ENCODE measurements at places on chromosomes 7 and 10. TPM values are rescaled to one million over a fixed set of nuclear protein-coding genes. Genes with fewer than 3 reads are reported as not detected.

GRCh38 chr7:137167609-137168008 lies 175.9 kb downstream of the PTN start:
- DNase-seq: no peak

- DNase-seq: no peak
These were observed 328.4 kb upstream of the C7orf33 start for GRCh38 chr7:148261996-148262688.

The HECW1 gene
- polyA plus RNA-seq: not detected

DNA sequence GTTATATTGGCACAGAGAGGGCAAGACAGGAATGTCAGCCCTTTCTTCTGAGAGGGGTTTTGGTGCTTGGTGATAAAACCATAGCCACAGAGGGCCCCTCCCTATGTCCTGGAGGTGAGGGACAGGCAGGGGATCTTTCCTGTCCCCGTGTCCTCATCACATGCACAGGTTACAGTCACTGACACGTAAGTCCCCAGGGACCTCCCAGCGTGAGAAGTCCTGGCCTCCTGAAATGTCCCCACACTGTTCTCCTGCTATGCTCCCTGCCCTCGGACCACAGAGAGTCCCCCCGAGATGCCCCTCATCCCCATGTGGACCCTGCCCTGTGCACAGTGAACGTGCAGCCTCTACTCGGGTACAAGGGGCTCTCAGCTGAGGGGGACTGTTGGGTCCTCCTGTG lies 260.4 kb downstream of the ZMYND11 start:
- DNase-seq: no peak

GRCh38 chr7:154096-154799 lies 38.1 kb upstream of the FAM20C start:
- DNase-seq: no peak

- DNase-seq: no peak
These were observed 38.0 kb downstream of the PRKAG2 start for GRCh38 chr7:151838861-151839381.

The DNAJC2 gene
- polyA plus RNA-seq: 20.4 TPM

DNA sequence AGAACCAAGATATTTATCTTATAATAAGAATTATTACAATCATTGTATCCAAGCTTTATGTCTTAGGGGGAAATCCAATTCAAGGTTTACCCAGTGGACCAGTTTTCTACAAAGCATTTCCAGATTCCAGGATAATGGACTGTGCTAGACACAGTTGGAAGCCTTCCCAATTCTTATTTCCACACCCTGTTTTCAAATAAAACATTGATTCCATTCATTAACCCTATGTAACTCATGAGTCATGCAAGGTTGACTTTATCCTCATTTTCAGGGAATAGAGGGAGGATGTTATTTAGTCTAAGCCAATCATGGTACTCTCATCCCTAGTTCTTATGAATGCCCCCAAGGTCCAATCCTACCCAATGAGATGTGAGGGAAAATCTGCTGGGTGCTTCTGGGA lies 145.7 kb downstream of the RNLS start:
- DNase-seq: no peak

DNA sequence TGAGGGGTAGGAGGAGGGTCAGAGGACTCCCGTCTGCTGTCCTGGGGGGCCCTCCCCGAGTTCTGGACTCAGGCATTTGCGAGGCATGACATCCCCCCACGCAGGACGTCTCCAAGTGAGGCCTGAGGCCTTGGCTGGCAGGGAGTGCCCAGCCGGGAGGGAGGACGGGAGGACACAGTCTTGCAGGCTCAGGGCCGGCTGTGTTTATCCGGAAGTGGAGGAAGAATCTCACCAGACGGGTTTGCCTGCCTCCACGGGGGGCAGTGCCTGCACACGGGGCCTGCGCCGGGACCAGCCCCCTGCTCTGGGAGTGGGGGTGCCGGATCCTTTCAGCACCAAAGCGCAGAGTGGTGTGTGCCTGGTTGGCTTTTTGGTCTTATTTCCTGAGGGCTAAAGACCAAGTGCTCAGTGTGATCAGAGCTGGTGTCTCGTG lies 10.9 kb downstream of the PWWP2B start:
- no peak for DNase-seq

The AZGP1 gene
- polyA plus RNA-seq: 183 TPM

GRCh38 chr10:66281327-66281726 lies 644.5 kb upstream of the LRRTM3 start:
- no peak for DNase-seq

GRCh38 chr7:134458806-134459698 lies at the start of gene AKR1B1:
AKR1B1 (minus strand) TSS chr7:134459100; CDS start chr7:134459062, 38 bp downstream.
- peak; percentile 92 for DNase-seq

The CDK14 gene
- 3.9 TPM for polyA plus RNA-seq

DNA sequence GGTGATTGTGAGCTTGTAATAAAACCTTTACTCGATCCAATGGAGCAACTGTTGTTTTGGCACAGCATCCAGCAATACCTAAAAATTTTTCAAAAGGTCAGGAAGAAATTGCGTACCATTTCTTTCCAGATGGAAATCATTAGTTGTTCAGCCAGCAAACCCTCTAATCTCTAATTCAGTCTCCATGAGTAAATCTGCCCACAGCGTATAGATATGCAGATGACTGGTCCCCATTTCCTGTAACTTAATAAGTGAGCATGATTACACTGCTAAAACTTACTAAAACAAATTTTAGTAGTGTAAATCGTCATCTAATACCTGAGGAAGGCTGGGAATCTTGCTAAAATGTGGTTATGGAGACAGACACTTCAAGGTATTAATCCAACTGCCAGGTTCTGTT lies 10.6 kb downstream of the SLC25A16 start:
- no peak for DNase-seq

GRCh38 chr7:37494926-37495325 lies 46.3 kb upstream of the ELMO1 start:
- no peak for DNase-seq

DNA sequence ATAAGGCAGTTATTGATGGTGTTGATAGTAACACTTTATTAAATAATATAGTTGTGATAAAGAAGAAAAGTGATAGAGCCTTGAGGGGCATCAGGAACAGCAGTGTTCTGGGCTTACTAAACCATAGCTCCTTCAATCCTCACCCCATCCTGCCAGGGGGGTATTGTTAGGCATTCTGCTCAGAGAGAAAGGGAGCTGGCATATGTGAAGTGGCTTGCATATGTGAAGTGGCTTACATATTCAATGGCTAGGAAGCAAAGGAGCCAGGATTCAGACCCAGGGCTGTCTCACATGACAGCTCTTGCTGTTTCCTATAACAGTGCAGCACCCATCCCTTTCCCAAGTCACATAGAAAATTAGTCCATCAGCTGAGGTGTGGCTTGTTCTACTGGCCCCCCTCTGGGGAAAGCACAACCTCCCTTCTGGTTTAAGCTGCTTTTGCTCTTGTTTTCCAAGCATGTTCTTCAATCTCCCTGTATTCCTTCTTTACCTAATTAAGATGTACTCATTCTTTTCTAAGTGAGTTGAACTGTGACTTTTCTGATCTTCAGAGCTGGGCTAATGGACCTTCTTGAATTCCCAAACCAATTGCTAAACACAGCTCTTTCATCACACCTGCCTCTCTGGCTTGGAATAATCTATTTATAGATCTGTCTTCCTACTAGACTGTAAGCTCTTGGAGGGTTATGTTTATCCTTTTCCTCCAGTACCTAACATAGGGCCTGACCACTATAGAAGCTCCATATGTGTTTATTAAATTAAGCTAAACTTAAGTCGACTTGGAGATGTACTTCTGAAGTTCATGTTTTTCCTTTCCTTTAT lies 108.7 kb upstream of the GLI3 start:
- DNase-seq: no peak

The ZNF727 gene
- not detected for polyA plus RNA-seq

DNA sequence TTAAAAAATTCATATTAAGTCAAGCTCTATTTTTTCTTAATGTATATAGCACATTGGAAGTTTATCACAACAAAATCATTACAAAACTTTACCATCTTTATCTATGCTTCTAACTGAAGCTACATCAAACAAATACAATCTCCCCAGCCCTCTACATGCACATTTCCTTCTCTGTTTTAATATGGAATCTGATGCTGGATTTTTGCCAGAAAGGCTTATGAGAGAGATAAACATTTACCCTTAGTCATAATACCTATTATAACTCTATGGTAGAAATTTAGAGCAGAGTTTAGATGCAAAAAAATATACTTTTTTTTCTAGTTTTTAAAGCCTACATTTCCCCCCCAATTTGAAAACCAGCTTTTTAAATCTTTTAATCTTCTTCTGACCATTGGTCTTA lies 1198.6 kb downstream of the GATA3 start:
- no peak for DNase-seq

DNA sequence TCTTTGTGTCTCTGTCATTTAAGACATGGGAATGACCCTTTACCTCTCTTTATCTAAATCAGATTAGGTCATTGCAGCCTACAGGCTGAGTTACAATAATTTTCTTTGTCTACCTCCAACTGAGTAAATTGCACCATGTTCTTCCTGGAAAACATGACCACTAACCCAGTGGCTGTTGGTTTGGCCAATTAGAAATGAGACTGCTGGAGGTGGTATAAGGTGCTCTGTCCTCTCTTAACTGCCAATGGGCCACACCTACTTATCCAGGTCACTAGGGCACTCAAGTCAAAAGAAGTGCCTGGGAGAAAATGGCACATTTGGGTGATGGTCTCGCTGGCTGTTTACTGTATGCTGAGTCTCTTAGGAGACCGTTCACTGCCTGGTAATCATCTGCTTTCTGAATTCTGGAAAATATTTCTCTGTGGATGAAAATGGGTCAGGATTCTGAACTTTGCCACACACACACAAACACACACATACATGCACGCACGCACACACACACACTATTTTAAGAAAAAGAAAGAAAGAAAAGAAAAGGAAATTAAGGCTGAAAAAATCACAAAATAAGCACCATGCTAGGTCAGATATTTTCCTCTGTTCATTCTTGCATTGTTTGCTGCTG lies 16.4 kb downstream of the STAMBPL1 start:
- DNase-seq: no peak

The LLCFC1 gene
- polyA plus RNA-seq: not detected

- no peak for DNase-seq
These were observed 3.3 kb downstream of the AHR start for GRCh38 chr7:17301471-17302456.

DNA sequence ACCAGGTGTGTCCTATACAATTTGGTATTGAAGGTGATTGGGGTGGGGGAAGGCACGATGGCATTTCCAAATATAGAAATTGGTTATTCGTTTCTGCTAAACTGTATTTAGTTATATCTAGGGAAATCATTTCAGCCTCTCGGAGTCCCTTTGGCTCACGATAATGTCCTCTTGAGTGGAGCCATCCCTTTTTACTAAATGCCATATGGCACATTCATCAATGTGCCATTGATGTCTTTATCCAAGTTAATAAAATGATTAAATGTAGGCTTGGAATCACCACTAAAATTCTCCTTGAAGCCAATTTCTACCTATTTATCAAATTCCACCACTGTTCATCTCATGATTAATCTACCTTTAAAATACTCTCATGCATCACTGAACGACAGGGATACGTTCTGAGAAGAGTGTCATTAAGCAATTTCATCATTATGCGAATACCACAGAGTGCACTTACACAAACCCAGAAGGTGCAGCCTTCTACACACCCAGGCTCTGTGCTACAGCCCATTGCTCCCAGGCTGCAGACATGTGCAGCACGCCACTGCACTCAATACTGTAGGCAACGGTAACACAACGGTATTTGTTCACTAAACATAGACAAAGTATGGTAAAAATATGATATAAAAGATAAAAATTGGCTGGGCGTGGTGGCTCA lies 219.2 kb upstream of the C7orf33 start:
- DNase-seq: no peak

DNA sequence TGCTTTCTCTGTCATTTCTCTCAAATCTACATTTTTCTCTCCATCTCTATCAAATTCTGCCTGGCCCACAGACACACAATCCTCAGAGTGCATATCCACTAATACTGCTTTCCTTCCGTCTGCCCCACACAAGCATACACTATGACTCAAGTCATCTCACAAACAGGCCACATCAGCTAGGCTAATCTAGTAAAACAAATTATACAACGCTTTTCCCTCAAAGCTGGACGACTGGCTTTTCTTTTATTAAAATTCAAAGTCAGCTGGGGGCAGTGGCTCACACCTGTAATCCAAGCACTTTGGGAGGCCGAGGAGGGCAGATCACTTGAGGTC lies 161.1 kb downstream of the FAM107B start:
- no peak for DNase-seq

The SUN3 gene
- polyA plus RNA-seq: not detected

- DNase-seq: no peak
These were observed 303.5 kb upstream of the AOAH start for GRCh38 chr7:37027557-37028341.

Measured in heart right ventricle (tissue), 16 donors.